A549 treated with dexamethasone at 1 μM for 4 hours (cell line): ENCODE measurements at places on chromosomes 4 and X. TPM values are rescaled to one million over a fixed set of nuclear protein-coding genes. Genes with fewer than 3 reads are reported as not detected.

The KLB gene
- 0.06 to 0.27 TPM (median 0.16 TPM) in 5 replicates for total RNA-seq

The SCRG1 gene
- not detected in 5 replicates for total RNA-seq

The DCX gene
- total RNA-seq = not detected in 5 replicates

The UGT2A1 gene
- not detected in 5 replicates for total RNA-seq

The SYTL4 gene
- total RNA-seq = 2.3 to 4.1 TPM (median 3.2 TPM) in 5 replicates

The DOK7 gene
- total RNA-seq = 0.17 to 0.36 TPM (median 0.29 TPM) in 5 replicates

The MBNL3 gene
- 0.01 to 0.04 TPM in 2 of 5 replicates, not detected in the others for total RNA-seq

The SLC25A43 gene
- total RNA-seq = 24.1 to 33.9 TPM (median 31.8 TPM) in 5 replicates

The ODAPH gene
- 0.14 TPM in 1 of 5 replicates, not detected in the others for total RNA-seq

The HTN3 gene
- not detected in 5 replicates for total RNA-seq

The CSN1S1 gene
- total RNA-seq = not detected in 5 replicates

The ERCC6L gene
- 11.3 to 13.1 TPM (median 12.4 TPM) in 5 replicates for total RNA-seq

The TLR6 gene
- total RNA-seq = 1.5 to 2.6 TPM (median 2.3 TPM) in 5 replicates

The FAM236C gene
- not detected in 5 replicates for total RNA-seq

The NAP1L2 gene
- total RNA-seq = 0.89 to 1.2 TPM (median 1.1 TPM) in 5 replicates

The GPM6B gene
- 0.08 to 0.53 TPM (median 0.39 TPM) in 5 replicates for total RNA-seq

The NPY2R gene
- 0.04 TPM in 1 of 5 replicates, not detected in the others for total RNA-seq

The CPZ gene
- 0.11 to 0.40 TPM (median 0.26 TPM) in 5 replicates for total RNA-seq

The MAGEB10 gene
- not detected in 5 replicates for total RNA-seq

The AMELX gene
- not detected in 5 replicates for total RNA-seq

The CXorf65 gene
- not detected in 5 replicates for total RNA-seq

The ARMCX1 gene
- 0.20 to 0.49 TPM (median 0.34 TPM) in 5 replicates for total RNA-seq

The KLHL4 gene
- 5.2 to 7.7 TPM (median 7.0 TPM) in 5 replicates for total RNA-seq

The EXOC1L gene
- total RNA-seq = not detected in 5 replicates

The METTL14 gene
- 13.7 to 20.9 TPM (median 17.3 TPM) in 5 replicates for total RNA-seq

The HDX gene
- total RNA-seq = 1.8 to 2.4 TPM (median 2.0 TPM) in 5 replicates

The BCORL1 gene
- total RNA-seq = 8.2 to 13.7 TPM (median 11.5 TPM) in 5 replicates

The DRP2 gene
- 0.15 to 0.19 TPM (median 0.19 TPM) in 5 replicates for total RNA-seq
